ENCODE measurements at places on chromosomes 4 and X. TPM values are rescaled to one million over a fixed set of nuclear protein-coding genes. Genes with fewer than 3 reads are reported as not detected.

The FAAH2 gene
- total RNA-seq, result 6.1 TPM

The PHOX2B gene
- not detected for total RNA-seq

The KDR gene
- total RNA-seq, result 0.52 TPM

The FAM149A gene
- total RNA-seq, result 8.9 TPM

The VCX gene
- total RNA-seq, result not detected

The PCDH18 gene
- 0.17 TPM for total RNA-seq

The MAGEE2 gene
- not detected for total RNA-seq

The GSTCD gene
- total RNA-seq, result 22.5 TPM

The MMRN1 gene
- 0.12 TPM for total RNA-seq

The DUSP21 gene
- total RNA-seq, result not detected

The TEX13D gene
- total RNA-seq, result 0.15 TPM

Measured in HCT116 (cell line).